Stimulated activated CD8-positive, alpha-beta memory T cell treated with anti-CD3 and anti-CD28 coated beads, Interleukin-15, amount 100 ng/mL, for 48 hours (primary cell): ENCODE measurements at places on chromosomes 1 and 21.

DNA sequence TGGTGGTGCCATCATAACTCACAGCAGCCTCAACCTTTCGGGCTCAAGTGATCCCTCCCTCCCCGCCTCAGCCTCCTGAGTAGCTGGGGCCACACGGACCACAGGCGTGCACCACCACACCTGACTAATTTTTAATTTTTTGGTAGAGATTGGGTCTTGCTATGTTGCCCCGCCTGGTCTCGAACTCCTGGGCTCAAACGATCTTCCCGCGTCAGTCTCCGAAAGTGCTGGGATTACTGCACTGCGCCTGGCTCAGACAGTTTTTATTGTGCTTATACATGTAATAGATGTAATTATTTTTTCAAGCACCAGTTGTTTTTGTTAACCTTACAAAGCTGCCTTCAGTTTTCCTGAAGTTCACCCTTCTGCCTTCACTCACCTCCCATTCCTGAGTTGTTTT, 38.0 kb upstream of the HMGN1 start:
- DNase-seq, result no peak

DNA sequence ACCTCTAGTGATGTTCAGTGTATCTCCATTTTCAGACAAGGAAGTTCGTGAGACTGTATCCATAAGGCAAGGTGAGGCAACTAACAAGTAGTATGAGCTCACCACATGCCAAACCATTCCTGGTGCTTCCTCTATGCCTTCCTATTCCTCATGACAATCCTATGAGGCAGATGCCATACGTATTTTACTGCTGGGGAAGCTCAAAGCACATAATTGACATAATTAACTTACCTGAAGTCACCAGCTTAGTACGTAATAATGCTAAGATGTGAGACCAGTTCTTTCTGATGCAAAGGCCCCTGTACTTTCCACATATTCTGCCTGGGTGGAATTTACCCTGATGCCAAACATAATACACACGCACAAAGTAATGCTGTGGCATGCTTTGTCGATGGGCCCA, 83.6 kb upstream of the NFIA start:
- DNase-seq, result no peak

DNA sequence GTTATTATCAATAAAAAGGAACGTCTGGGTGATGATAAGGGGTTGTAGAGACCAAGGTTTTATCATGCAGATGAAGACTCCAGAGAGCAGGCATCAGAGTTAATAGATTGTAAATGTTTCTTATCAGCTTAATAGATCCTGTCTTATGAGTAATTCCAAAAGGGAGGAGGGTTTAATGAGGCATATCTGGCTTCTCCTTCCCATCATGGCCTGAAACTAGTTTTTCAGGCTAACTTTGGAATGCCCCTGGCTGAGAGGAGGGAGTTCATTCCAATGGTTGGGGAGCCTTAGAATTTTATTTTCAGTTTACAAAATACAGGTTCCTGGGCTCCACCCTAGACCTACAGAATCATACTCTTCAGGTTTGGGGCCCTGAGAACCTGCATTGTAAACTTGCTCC, 13.5 kb downstream of the PLA2G2D start:
- no peak for DNase-seq

DNA sequence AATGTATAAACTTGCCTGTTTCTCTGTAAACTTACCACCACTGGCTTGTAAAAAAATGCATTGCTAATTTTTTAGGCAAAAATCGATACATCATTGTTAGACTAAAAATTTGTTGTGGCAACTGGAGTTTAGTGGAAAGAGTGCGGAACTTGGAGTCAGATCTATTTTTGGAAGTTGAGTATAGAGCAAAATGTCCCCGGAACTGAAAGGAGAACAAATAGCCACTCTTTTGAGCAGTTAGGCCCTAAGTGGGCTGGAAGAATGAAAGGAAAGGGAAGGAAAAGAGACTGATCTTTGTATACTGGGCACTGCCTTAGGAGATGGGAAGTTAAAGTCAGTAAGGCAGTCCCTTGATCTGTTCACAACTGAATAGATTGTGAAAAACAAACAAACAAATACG, 30.2 kb downstream of the OPTC start:
- DNase-seq, result no peak

DNA sequence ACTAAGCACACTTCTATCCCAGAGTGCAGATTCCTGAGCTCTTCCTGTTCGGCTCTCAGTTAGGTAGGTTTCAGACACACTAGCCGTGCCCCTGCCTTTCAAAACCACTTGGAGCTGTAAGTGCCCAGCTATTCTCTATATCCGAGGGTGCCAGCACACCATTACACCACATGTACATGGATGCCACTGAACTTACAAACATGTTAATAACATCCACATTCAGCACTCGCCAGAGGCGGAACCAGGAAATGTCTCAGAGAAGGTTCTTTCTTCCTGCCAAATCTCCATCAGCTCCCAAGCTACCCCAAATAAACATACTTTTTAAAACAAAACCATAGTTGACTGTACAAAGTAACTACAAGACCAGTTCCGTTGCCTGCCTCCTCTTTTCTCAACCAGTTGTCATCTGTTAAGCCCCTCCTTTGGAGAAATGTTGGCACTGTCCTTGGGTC, 78.4 kb upstream of the CTTNBP2NL start:
- no peak for DNase-seq
